NCI-H1417 treated with DMSO at 0.1 percent for 48 hours (cell line): ENCODE measurements at places on chromosomes 16 and 17.
A peak's percentile ranks its signal among the peaks of the same experiment; 100 is the strongest.

DNA sequence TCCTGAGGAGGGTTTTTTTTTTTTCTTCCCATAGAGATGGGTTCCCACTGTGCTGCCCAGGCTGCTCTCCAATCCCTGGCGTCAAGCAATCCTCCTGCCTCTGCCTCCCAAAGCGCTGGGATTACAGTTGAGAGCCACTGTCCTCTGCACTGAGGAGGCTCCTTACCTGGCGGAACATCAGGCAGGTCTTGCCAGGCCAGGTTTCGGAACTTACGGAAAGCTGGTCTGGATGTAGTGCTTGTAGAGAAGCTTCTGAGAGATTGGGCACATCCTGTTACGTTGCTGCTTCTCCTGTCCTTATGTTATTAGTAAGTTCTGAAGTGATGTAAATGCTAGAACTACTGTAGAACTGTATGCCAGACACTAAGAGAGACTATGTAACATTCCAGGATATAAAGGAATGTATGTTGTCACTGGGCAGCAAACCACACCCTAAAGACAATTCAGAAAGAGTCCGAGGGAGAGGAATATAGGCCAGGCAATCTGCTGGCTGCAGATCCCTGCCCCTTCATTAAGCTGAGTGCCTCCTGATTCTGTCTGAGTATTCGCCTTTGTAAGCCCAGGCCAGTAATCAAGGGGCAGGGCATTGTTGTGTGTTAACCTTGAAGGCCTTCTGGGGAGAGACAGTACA is 21.1 kb downstream of the ETV4 start:
- no peak for DNase-seq

DNA sequence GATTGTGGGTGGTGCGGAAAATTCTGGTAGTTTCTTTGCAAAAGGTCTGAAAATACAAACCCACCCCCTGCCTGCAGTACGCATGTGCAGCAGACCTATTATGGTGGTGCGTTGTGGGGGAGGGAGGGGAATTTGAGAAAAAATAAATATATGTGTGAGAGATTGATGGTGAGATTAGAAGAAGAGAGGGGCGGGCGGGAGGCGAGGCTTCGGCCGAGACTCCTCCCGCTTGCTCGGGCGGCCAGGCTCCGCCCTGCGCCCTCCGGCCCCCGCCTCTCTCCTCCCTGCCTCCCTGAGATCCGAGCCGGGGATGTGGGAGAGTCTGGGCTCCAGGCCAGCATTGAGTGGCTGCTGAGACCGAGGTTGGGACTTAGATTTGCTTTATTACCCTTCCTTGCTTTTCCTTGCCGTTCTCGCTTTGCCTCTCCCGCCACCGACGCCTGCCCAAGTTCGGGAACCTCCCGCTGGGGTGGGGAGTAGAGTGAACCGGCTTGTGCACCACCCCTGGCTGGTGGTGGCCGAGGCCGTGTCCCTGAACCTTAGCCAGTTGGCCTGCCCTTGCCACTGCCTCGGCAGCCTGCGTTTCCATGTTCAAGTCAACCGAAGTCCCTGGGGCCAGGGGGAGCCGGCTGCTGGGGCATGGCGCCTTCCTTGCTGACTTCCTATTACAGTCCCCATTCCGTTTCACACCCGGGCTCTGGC is 956 bp upstream of the CHD3 start:
- peak; percentile 80 for DNase-seq

- no peak for DNase-seq
These were observed 182.4 kb upstream of the RBFOX1 start for GRCh38 chr16:7150230-7150629.

- peak; percentile 1 for DNase-seq
These were observed 23.8 kb downstream of the EZH1 start for GRCh38 chr17:42720996-42721583.

GRCh38 chr16:2341456-2342447 is 1.2 kb upstream of the ABCA3 start:
- DNase-seq: no peak

DNA sequence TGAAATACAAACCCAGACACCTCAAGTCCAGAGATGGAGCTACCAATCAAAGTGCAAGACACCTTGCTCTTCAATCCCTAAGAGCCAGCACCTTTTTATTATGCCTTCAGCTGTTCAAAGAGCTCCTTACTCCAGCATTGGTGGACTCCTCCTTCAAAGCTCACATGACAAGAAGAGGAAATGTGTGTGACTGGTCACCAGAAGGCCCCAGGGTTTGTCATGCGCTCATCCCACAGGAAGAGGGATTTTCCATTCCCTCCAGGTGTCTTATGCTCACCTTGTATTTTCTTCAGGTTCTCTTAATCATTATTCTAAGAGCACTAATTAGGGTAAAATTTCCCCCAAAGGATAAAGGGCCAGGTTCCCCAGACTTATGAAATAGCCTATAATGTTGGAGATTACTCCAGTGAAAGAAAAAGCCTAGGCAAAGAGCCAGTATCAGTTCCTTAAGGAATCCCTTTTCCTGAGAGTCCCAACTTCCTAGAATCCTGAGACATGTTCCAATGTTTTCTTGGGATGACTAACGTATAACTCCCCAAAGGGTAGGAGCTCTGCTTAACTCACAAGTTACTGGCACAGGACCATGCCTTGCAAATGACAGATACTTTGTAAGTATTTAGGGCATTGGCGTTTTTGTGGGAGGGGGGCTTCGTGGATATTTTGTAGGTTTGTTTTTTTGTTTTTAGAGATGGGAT is 56.9 kb upstream of the SOX9 start:
- DNase-seq: no peak

- DNase-seq: peak; percentile 47
These were observed 134.2 kb upstream of the CPHXL start for GRCh38 chr16:75860326-75861053.

DNA sequence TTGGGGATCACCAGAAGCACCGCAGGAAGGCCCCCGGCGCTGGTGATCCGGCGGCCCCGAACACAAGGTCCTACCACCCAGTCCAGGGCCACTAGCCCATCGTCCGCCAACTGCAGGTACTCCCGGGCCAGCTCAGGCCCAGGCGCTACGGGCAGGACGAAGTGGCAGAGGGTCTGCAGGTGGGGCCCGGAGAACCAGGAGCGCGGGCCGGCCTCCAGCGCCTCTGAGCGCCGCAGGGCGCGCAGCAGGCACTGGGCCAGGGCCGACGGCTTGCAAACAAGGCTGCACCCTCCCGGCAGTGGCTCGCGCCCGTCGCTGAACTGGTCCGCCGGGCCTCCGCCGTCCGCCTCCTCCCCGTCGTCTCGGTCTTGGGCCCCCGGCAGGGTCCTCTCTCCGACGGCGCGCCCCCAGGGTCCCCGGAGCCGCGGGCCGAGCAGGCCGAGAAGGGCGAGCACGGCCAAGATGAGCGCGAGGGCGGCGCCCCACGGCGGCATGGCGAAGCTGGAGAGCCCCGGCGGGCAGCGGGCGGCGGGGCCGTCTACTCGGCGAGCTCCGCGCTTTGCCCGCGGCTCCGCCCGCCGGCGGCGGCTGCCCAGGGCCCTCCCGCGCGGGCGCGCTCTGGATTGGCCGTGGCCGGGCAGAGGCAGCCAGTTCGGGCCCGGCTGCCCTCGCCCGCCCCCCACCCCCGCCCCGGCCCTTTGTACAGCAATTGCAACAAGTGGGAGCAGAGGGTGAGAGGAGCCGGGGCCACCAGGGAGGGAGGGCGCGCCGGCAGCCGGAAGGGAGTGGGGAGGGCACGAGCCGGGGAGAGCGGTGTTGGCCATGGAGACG is at the start of gene ABHD15:
TSS of gene ABHD15 (minus strand) at position 565 of the 831 bp plus-strand sequence. CDS start at position 494, 71 bp downstream.
- no peak for DNase-seq

GRCh38 chr17:67982034-67982640 is 14.1 kb downstream of the C17orf58 start:
- DNase-seq: no peak

- no peak for DNase-seq
These were observed 82.2 kb downstream of the PLXDC1 start for GRCh38 chr17:39069114-39069756.

DNA sequence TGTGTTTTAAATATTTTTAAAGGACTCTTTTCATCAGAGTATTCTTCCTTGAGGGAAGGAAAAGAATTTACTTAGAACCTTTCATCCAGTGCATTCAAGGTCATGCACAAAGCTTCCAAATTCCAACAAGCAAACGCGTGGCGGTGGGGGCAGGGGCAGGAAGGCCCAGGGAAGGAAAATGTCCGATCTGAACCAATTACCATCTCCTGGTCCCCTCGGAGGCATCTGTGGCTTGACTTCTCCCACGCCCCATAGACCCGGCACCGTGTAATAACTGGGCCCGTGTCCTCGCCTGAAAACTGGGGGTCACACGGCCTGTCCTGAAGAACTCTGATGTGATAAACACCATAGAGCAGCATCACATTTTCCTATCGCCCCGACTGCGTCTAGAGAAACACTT is 18.3 kb downstream of the MEAK7 start:
- no peak for DNase-seq

DNA sequence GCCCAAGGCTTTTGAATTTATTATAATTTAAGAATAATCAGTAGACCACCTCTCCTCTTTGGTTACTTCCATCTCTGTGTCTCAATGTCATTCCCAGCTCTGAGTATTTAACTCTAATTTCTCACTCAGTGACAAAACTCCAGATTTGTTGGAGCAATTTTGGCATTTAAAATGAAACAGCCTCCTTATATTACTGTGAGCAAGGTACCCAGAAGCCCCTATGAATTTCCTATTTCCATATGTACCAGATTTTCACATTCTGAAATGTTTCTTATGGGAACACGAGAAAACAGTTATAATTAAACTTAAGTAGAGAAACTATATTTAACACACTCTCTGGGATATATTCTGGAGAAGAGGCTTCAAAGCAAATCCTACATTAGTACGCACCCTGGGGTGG is 285.4 kb upstream of the CDH8 start:
- DNase-seq: no peak

GRCh38 chr17:6786618-6787017 is 10.6 kb downstream of the FBXO39 start:
- no peak for DNase-seq

DNA sequence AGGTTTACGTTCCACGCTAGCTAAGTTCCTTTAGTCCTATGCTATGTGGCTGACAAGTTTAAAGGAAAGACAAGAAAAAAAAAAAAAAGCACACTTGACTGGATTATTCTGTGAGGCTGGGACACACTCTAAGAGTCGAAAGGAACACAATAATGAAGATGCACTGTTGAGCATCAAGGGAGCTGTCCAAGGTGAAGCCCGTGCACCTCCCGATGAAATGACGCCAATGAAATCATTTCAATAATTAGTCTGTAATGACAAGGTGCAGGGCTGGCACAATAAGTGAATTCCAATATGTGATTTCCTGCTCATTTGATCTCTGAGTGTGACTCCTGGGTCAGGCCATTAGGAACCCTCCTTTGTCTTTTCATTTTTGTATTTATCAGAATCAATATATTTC is 232.9 kb downstream of the CDH13 start:
- DNase-seq: no peak

DNA sequence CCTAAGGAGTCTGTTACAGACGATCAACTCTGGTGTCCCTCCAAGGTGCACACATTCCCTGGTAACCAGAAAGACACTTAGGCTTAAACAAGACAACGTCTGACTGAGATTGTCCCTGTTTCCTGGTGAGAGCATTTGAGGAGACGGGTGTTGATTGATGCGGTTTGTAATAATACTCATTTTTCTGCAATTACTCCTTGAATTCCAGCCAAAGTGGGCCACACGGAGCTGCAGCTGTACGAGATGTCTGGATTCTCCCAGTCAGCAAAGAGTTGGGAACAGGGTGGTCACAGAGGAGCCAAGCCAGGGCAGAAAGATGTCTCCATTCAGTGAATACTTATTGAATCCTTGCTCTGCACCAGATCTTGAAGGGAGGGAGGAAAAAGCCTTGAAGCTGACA is 30.9 kb upstream of the CES5A start:
- no peak for DNase-seq

- no peak for DNase-seq
These were observed 67.6 kb downstream of the TBC1D16 start for GRCh38 chr17:79968116-79968515.
